Spinal cord (tissue), 10 donors: ENCODE measurements at places on chromosomes 12 and 14. TPM values are rescaled to one million over a fixed set of nuclear protein-coding genes. Genes with fewer than 3 reads are reported as not detected.
A peak's percentile ranks its signal among the peaks of the same experiment; 100 is the strongest.

DNA sequence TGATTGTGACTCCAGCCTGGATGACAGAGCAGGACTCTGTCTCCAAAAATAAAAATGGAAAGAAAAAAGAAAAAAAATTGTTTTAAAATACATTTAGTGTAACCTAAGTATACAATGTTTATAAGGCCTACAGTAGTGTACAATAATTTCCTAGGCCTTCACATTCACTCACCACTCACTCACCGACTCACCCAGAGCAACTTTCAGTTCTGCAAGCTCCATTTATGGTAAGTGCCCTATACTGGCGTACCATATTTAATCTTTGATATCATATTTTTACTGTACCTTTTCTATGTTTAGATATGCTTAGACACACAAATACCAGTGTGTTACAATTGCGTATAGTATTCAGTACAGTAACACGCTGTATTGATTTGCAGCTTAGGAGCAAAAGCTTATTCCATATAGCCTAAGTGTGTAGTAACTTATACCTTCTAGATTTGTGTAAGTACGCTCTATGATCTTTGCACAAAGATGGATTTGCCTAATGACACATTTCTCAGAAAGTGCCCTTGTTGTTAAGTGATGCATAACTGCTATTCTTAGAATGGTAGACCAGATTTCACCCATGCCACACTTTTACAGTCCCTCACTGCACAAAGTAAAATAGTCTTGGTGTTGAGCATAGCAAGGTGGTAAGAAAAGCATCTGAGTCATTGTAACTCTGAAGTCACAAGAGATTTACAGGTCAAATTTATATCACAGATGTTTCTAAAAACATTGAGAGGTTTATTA is 151.9 kb downstream of the LRRK2 start:
- DNase-seq, result no peak

GRCh38 chr14:50792051-50792477 is 38.9 kb downstream of the NIN start:
- peak; percentile 78 for DNase-seq

- no peak for DNase-seq
These were observed 1.9 kb upstream of the CNPY2 start for GRCh38 chr12:56317675-56318074.

- DNase-seq, result no peak
These were observed 227.5 kb upstream of the ABCD2 start for GRCh38 chr12:39846971-39847650.

- DNase-seq, result no peak
These were observed 13.6 kb downstream of the RPS6KL1 start for GRCh38 chr14:74909501-74909900.

GRCh38 chr14:99688210-99688581 is 4.1 kb downstream of the CYP46A1 start:
- no peak for DNase-seq

- DNase-seq, result no peak
These were observed 37.9 kb downstream of the KIAA0586 start for GRCh38 chr14:58465421-58465820.

- DNase-seq, result peak; percentile 2
These were observed 806.3 kb downstream of the DIO2 start for GRCh38 chr14:79404874-79405511.

GRCh38 chr14:21300892-21301291 is 21.0 kb downstream of the RPGRIP1 start:
- DNase-seq, result peak; percentile 22

- no peak for DNase-seq
These were observed 41.5 kb upstream of the NR2C1 start for GRCh38 chr12:95114766-95115405.

GRCh38 chr12:21988619-21989018 is 47.4 kb upstream of the ABCC9 start:
- no peak for DNase-seq

- DNase-seq, result no peak
These were observed 79.4 kb upstream of the PLEKHG7 start for GRCh38 chr12:92623386-92623785.

DNA sequence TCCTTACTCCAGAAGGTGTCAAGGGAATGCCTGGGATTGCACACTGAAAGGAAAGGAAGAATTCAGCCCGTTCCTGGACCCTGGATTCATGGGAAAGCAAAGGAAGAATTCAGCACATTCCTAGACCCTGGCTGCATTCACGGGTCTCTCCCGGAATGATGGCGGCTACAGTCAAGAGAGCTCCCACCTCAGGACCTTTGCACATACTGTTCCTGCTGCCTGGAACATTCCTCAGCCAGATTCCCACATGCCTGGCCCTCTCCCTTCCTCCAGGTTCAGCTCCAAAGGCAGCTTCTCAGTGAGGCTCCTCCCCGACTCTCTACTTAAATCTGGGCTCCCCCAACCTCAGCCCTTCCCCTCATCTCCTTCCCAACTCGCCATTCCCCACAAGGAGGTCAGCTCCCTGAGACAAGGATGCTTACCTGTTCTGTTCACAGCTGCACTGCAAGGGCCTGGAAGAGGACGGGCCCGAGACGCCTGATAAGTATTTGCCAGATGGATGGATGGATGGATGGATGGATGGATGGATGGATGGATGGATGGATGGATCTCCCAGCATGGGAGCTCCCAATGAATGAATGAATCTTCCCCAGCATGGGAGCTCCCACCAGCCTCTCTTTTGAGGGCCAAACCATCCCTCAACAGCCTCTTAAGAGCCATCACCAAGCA is 77.4 kb downstream of the NCOR2 start:
- no peak for DNase-seq

GRCh38 chr14:54688229-54688628 is 121.3 kb downstream of the SAMD4A start:
- no peak for DNase-seq

DNA sequence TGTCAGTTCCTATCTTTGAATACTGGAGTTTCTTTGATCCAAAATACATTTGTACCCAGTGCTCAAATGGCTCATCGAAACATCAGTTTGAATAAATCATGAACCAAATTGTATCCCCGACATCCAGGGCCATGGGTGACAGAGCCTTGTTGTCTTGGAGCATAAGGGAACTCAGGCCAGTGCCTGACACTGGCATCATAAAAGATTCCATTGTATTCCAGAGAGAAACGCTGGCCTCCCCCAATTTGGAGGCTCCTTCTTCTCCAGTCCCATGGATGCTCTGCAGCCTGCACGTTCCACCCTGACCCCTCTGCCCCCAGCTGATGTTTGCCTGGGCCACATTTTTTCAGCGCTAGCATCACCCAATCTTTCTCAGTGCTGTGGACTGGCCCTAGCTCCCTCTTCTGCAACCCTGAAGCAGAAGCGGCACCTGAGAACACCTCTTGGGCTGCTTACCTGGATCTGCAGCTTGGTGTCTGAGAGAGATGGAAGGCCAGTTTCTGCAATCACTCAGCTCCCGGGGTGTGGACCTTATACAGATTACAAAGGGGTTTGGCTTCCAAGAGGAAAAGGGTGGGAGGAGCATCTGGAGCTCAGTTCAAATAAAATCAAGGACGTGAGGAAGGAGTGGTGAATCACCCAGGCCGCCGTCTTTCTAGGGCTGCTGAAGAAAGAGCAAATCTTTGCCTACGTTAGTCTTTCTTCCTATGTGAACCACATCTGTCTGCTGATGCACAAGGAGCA is at the start of gene RNASE1:
TSS of gene RNASE1 (minus strand) at position 504 of the 744 bp plus-strand sequence. CDS start 776 bp downstream, outside the sequence.
- no peak for DNase-seq

- DNase-seq, result no peak
These were observed 2.1 kb downstream of the DNAJC22 start for GRCh38 chr12:49348781-49349180.

GRCh38 chr12:106106061-106106566 is 32.6 kb downstream of the NUAK1 start:
- no peak for DNase-seq

KRT2 gene
- total RNA-seq, result 0.30 TPM

POTEM gene
- total RNA-seq, result not detected

ISM2 gene
- 6.1 TPM for total RNA-seq

DCN gene
- 1,076 TPM for total RNA-seq

GPR135 gene
- 5.7 TPM for total RNA-seq
